EL (cell line): ENCODE measurements at places on chromosomes 2 and 18.

DNA sequence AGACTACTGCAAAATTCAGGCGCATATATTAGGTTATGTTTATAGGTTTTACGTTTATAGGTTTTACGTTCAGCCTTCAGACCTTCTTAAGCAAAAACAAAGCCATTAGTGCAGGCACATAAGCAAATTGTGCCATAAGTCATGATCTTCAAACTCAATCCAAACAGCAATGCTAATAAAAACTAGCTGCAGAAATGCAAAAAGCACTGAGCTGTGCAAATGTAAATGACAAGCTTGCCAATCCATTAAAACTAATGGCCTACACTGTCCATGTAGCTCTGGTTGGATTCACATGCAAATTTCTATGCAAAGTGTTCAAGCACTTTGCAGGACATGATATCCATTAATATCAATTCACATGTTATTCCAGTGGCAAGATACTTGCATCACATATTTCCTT lies 50.9 kb downstream of the LRPPRC start:
- no peak for DNase-seq

DNA sequence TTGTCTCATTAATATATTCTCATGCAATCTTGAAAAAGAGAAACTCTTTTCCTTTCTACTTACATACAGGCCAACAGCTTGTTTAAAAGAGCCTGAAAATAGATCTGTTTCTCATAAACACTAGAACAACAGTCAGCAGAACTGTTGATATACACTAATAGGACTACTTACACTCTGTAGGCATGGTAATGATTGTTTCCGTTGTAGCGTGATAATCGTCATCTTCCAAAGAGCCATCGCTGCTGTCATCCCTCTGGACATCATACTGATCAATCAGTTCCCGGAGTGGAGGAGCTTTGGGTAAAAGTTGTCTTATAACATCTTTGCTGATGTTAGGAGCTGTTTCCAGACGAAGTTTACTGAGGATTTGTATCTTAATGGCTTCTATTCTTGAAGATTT lies 476 bp downstream of the MSTN start:
- no peak for DNase-seq

GRCh38 chr2:44184106-44184505 lies 15.4 kb downstream of the PPM1B start:
- DNase-seq = no peak

GRCh38 chr2:34011684-34012083 lies 412.6 kb upstream of the FAM98A start:
- no peak for DNase-seq

GRCh38 chr2:174522553-174522952 lies 35.7 kb upstream of the GPR155 start:
- no peak for DNase-seq

- no peak for DNase-seq
Observed at GRCh38 chr2:45984896-45985473, 312.2 kb upstream of the EPAS1 start.

DNA sequence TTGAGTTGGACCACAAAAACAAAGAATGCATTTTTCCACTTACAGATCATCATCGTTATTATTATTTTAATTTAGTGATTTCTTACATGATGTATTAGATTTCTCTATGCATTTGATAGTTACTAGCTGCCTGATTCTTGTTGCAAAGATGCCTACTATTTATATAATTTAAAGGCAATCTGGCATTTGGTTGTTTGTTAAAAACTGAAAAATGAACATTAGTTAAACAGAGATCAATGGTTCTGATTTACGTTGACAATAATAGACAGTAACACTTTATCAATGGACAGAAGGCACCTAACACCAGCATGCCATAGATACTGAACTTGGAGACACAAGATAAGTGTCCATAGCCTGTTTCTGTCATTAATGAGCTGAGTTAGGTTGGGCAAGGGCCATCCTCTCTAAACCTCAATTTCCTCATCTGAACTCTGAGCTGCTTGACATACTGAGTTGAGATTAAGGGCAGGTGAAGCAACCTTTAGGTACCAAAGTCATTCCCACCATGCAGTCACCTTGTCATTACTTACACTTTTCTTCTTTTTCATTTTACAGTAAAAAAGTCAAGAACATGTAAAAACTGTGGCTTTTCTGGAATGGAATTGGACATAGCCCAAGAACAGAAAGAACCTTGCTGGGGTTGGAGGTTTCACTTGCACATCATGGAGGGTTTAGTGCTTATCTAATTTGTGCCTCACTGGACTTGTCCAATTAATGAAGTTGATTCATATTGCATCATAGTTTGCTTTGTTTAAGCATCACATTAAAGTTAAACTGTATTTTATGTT lies 3.1 kb downstream of the CCL20 start:
- no peak for DNase-seq

DNA sequence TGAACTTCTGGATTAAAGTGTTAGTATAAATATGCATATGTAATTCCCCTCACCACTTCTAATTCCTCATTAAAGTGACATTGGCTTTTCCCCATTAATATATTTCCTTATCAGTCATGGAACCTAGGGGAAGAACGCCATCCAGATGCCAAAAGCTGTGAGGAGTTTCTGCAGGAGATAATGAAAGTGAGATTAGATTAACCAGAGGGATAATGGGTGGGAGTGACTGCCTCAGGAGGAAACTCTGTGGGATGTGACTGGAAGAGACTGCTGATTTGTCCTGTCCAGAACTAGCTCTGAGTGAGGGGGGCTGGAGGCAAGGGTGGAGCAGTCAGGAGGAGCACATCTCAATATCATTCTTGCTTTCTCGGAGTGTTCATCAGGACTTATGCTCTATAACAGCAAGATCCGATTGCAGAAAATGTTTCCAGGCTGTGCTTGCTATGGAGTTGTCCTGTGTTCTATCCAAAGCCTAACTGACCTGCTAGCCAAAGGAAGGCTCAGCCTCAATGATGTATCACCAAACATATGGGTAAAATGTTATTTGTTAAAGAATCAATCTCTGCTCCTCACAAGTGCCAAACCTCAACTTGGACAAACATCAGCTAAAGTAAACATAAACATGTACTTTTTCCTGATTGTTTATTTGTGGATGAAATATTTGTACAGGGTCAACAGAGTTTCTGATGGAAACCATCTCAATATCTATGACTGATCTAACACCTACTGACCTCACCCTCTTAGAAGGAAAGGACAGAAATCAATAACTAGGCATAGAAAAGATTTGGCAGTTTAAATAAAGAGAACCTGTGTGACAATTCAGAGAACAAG lies 118.5 kb downstream of the ASXL3 start:
- DNase-seq = no peak

DNA sequence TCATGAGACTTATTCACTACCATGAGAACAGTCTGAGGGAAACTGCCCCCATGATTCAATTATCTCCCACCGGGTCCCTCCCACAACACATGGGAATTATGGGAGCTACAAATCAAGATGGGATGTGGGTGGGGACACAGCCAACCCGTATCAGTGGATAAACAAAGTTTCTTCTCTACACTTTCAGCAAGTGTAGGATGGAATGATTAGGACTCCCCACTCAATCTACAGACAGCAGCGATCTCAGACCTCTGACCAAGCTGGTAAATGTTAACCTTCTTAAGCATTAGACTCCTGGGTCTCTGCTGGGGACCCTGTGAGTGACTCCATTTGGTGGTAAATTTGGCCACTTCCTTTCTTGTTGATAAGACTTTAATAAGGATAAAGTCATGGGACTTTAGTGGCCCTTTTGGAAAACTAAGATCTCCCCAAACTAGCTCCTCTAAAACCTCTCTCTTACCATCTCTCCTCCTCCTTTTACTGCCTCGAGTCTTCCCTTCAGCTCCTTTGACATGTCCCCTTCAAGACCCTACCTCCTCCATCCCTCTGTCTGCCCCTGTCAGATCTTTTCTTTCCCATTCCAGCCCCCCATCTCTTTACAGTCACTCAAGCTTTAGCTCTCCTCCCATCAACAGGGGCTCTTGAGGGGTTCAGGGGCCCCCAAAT lies 71.9 kb downstream of the MYL12B start:
- DNase-seq = no peak

- peak; percentile 79 for DNase-seq
Observed at GRCh38 chr2:105328281-105329196, 996 bp downstream of the TGFBRAP1 start.

DNA sequence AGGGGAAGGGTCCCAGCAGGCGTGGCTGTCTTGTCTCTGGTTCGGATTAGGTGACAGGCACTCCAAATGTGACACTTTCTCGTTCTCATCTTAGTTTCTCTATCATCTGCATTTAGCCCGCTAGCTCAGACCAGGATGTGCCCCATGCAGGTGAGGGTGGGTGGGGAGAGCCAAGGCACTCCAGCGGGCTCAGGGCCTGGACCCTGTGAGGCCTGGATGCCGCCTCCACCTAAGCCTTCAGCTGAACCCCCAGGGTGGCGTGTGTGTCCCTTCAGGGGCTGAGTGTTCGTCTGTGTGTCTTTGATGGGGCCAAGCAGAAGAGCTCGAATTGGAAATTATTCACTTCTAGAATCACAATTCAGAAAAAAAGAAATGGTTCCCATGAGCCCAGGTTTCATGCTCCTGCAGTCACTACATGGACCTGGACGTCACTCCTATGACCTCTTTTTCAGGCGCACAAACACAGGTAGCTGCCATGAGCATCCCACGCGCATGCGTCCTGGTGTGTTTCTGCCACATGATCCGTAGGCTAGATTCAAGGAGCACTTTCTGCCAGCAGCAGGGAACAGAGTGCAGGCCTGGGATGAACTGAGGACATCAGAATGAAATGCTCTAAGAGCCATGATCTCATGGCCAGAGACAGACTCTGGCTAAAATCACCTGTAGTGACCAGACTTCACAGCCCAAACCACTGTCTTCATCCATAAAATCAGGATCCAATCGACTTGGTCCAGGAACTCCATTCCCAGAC lies 25.8 kb downstream of the CIDEA start:
- no peak for DNase-seq

- DNase-seq = no peak
Observed at GRCh38 chr18:54192900-54193299, 31.6 kb downstream of the MBD2 start.

DNA sequence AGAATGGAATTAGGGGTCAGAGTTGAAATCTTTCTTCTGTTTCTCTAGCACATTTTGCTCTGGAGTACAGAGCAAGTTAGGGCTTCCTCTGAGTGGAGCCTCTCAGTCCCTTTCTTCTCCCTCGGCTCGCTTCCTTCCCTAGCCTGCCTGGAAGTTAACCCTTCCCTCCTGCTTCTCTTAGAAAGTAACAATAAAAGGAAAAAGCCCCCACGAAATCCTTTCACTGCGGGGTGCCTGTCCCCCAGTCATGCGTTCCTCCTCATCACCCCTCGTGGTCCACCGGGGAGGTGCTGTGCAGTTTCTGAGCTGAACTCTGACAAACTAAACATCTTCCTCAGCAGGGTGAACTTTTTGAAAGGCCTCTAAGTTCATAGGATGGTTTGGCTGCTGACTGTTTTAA lies 2.0 kb downstream of the IGFBP2 start:
- DNase-seq = no peak

GRCh38 chr18:78423811-78424210 lies 555.8 kb upstream of the SALL3 start:
- DNase-seq = no peak

DNA sequence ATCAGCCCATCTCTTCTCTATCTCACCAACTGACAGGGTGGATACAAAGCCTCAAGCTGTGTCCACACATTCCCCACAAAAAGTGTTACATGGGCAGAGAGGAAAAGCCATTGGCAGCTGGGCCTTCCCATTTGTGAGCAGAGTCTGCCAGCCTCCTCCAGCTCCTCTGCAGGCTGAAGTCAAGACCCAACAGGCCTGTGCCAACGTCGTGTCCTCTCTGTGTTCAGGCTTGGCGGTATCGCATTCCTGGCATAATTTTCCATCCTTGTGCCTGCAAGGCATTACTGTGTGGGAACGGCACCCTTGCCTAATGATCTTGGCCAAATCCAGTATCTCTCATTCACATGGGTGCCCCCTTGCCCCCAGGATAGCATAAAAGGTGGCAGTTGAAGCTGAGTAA lies 41.5 kb upstream of the APCDD1 start:
- peak; percentile 16 for DNase-seq

DNA sequence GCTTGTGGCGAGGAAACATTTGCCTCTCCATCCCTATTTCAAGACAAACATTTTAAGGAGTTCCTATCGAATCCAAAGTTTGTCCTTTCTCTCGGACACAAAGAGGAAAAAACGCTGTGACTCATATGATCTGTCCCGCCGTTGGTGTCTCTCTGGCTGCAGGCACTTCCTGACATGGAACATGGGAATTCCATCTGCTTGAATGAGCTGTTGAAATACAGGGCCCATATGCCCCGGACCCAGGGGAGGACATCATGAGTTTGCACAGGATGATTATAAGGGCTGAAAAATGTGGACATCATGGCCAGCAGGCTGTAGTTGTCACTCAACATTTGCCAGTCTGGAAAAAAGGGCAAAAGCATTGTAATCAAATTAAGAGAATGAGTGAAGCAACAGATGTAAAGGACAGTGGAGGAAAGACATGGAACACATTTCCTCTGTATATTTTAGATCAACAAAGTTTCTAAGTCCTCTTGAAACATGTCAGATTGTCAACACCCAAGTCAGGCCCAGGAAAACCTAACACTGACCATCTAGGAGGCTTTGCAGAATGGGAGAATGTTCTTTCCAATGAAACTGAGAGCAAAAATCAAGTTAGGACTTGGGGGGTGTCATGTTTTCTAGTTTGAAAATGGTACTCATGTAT lies 103.2 kb upstream of the SMIM21 start:
- DNase-seq = peak; percentile 28

DNA sequence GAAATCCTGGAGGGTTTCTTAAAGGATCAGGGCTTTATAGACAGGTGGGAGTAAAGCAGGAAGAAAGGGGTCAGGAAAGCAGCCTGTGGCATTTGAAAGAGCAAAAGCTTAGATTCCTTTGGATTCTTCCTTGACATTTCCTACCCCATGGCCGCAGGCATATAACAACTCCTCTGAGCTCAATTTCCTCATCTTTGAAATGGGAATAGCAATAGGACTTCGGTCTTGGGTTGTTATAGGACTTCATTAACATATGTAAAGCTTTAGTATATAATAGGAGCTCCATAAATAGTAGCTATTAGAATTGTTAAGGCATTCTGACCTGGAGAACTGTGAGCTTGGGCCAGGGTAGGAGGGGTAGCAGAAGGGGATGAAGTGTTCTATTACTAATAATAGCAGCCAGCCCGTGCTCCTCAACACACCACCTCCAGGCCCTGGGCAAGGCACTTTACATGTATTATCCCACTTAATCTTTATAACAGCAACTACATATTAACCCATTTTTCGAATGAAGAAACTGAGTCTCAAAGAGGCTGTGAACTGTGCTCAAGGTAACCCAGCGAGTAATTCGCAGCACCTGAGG lies 10.6 kb downstream of the ZFP36L2 start:
- DNase-seq = no peak

GRCh38 chr18:47549021-47549540 lies 297.6 kb upstream of the SKOR2 start:
- no peak for DNase-seq

DNA sequence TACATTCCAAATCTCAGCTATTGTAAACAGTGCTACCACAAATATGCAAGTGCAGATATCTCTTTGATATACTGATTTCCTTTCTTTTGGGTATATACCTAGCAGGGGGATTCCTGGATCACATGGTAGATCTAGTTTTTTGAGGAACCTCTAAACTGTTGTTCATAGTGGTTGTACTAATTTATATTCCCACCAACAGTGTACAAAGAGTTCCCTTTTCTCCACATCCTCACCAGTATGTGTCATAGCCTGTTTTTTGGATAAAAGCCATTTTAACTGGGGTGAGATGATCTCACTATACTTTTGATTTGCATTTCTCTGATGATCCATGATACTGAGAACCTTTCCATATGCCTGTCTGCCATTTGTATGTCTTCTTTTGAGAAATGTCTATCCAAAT lies 6.3 kb upstream of the CCNT2 start:
- peak; percentile 63 for DNase-seq
